Common myeloid progenitor, CD34-positive (primary cell): ENCODE measurements at places on chromosomes 12 and 14.
A peak's percentile ranks its signal among the peaks of the same experiment; 100 is the strongest.

GRCh38 chr14:64294672-64295413 lies 672 bp upstream of the ESR2 start:
- DNase-seq: peak; percentile 86

GRCh38 chr12:8145754-8146441 lies 10.9 kb upstream of the ZNF705A start:
- DNase-seq: no peak

GRCh38 chr12:51529651-51529970 lies 61.4 kb upstream of the SCN8A start:
- no peak for DNase-seq

- no peak for DNase-seq
These were observed 174.2 kb downstream of the PHETA1 start for GRCh38 chr12:111194703-111195051.

DNA sequence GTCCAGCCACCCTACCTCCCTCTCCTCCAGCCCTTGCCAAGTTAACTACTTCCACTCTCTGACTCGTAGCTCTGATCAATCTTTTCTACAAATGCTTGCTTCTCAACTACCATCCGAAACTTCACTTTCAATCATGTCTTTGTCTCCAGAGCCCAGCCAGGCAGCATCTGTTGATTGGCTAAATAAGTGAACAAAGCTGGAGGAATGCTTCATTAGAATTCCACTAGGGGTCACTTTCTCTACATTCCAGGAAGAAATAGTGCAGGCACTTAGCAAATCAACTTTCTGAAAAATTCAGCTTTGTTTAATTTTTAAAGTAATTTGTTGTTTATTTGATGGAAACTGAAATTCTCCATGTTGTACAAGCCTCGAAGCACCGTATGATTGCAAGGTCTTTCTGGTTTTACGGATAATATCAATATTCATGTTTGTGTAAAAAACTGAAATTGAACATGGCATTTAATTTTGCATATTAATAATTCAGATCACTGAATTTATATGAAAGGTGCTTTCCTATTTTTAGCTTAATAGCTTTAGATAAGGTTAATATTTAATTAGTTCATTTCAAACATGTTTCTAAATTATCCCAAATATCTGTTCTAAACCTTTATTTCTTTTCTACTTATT lies 32.4 kb upstream of the HELB start:
- peak; percentile 44 for DNase-seq

GRCh38 chr12:12474471-12474928 lies 88.2 kb downstream of the DUSP16 start:
- no peak for DNase-seq
